Activated CD8-positive, alpha-beta memory T cell treated with anti-CD3 and anti-CD28 coated beads, Interleukin-2, amount 10 ng/mL, durations not matched to agents 7 days and 5 days (primary cell): ENCODE measurements at places on chromosomes 16 and 17.

- DNase-seq = no peak
These were observed 10.3 kb downstream of the SRRM2 start for GRCh38 chr16:2762711-2763110.

GRCh38 chr16:80985611-80986010 is 21.1 kb downstream of the CMC2 start:
- DNase-seq = no peak

DNA sequence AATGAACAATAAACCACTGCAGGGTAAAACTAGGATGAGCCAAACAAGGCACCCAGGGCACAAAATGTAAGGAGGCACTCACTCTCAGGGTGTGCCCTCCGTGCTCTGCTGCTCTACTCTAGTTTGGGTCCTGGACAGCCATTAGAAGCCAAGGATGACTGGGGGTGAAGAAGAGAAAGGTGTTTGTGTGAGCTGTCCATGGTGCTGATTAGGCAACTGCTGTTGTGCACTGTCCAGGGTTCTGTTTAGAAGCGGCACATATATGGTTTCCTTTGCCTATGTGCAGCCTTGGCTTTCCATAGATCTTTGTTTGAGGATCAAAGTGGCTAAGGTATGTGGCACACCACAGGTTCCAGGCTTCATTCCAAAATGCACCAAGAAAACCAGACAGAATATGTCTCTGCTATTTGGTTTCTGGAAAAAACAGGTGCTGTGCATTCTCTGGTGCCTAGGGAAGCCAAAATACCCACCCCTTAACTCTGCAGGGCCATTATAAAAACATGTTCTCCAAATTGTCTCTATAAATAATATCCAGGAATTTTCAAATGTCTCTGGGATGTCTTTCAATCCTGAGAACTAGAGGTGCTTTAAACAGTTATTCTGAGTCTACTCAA is 123.5 kb downstream of the CBLN1 start:
- DNase-seq = peak; percentile 43

- no peak for DNase-seq
These were observed 50.1 kb downstream of the RNF112 start for GRCh38 chr17:19461116-19461515.

DNA sequence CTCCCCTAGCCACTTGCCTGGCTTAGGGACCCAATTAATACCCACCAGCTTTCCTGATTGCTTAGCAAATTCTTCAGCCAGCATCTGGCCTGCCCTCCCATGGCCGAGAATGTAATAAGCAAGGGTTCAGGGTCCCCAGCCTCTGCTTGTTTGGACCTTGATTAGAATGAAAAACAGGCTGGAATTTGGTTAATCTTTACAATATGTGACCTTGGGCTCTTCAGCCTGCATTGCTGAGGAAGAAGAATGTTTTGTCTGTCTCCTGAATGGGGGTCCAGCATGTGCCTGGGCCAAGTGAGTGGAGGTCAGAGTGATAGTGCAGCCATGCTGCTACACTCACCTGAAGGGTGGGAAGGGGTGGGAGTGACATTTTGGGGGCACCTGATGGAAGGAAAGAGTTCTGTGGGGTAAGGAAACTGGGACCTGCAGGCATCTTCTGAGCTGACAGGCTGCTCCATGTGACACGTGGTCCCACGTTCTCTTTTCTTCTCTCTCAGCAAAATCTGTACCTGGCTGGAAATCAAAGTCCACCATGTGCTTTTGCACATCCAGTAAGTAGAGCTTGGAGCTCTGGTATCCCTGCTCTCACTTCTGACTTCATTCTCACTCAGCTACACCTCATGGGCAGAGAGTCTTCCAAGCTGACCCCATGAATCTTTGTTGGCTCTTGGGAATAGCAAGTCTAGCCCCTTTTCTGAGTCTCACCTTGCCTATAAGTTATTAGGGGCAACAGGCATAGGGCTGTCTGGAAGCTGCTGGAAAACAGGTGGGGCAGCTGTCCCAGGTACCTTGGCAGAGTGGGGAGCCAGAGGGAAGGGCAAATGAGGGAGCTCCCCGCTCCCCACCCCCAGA is 5.3 kb downstream of the TMEM106A start:
- no peak for DNase-seq

- DNase-seq = no peak
These were observed 299.9 kb upstream of the MYOCD start for GRCh38 chr17:12365805-12366204.

GRCh38 chr16:48156790-48157209 is 1.0 kb upstream of the ABCC12 start:
- DNase-seq = peak; percentile 84

GRCh38 chr17:27315796-27316465 is 22.0 kb downstream of the WSB1 start:
- DNase-seq = no peak

- DNase-seq = no peak
These were observed 554.7 kb downstream of the RBFOX1 start for GRCh38 chr16:7887316-7887715.

DNA sequence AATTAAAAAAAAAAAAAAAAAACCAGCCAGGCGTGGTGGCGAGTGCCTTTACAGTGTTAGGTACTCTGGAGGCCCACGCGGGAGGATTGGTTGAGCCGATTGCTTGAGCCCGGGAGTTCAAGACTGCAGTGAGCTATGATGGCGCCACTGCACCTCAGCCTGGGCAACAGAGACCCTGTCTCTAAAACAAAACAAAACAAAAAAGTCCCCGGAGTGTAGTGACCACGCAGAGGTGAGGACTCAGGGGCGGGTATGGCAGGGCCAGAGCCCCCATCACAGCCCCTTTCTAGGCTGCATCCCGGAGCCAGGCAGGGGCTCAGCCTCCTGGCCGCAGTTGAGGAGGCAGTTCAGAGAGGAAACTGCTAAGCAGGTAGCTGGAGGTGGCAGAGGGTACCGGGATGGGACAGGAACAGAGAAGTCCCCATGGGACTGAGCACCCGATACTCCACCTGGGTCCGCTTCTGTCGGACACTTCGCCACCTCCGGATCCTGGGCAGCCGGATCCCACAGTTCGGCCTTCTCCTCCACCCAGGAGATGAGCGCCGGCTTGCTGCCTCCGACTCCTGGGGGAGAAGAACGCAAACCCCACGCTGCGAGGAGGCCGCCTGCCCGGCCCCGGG is 800 bp downstream of the ZNF747 start:
- peak; percentile 54 for DNase-seq

GRCh38 chr17:33239702-33240101 is 53.4 kb downstream of the ASIC2 start:
- DNase-seq = no peak

DNA sequence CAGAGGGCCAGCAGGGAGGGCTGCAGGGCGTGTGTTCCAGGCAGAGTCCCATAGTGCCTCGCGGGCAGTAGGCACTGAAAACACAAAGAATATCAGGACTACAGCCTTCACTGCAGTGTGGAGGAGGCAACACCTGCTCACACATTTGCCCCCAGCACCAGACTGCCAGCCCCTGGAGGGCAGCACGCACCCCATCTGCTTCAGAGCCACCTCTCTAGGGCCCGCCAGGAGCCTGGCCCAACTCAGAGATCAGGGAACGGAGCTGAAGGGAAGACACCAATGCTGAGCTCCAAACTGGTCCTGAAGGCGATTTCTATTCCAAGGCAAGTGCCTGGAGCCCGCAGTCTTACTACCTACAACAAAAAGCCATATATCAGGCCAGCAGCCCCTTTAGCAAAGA is 130.3 kb downstream of the ZNF423 start:
- no peak for DNase-seq

GRCh38 chr16:78642621-78643285 is 543.3 kb downstream of the WWOX start:
- no peak for DNase-seq

DNA sequence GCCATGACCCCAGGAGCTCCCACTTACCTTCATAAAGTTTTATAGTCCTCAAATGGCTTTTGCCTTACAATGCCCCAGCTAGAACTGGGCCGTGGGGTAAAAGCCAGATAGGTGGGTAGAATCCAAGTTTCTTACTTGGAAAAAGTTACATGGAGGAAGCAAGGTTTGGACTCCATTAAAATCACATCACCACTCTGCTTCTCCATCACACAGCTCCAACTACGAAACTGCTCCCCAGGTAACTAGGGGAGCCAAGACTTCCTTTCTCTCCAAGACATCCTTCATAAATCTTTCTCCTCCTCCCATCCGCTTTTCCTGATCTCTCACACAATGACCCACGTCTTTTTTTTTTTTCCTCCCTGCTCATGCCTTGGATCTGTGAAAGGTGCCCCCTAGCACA is 130.8 kb upstream of the RCVRN start:
- DNase-seq = no peak
